ENCODE measurements at places on chromosomes 16 and 17.

DNA sequence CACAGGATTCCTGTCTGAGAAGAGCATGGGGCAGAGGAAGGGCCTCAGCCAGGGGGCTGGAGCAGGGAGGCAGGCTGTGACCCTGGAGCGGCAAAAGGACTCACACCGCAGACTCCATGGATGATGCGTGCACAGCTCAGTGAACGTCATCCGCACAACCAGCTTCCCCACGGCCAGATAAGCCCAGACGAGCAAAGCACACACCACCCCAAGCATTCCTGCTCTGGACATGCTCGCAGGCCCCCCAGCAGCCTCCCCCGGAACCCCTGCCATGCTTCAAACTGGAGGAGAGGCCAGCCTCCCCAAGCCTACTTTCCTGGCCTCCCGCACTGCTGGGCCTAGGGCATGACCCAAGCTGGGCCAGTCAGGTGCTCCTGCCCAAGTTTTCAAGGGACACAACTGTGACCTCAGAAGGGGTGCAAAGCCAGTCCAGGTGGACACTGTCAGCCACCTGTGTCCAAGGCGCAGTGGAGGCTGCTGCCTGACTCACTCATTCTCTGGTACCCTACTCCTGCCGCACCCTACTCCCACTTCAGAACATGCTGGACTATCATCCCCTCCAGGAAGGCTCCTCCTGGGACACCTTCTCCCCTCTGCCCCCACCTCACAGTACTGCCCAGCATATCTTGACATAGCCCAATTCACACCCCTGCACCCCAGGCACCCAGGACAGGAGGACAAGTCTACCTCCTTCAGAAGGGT is 4.8 kb downstream of the BCAR1 start:
- no peak for DNase-seq

DNA sequence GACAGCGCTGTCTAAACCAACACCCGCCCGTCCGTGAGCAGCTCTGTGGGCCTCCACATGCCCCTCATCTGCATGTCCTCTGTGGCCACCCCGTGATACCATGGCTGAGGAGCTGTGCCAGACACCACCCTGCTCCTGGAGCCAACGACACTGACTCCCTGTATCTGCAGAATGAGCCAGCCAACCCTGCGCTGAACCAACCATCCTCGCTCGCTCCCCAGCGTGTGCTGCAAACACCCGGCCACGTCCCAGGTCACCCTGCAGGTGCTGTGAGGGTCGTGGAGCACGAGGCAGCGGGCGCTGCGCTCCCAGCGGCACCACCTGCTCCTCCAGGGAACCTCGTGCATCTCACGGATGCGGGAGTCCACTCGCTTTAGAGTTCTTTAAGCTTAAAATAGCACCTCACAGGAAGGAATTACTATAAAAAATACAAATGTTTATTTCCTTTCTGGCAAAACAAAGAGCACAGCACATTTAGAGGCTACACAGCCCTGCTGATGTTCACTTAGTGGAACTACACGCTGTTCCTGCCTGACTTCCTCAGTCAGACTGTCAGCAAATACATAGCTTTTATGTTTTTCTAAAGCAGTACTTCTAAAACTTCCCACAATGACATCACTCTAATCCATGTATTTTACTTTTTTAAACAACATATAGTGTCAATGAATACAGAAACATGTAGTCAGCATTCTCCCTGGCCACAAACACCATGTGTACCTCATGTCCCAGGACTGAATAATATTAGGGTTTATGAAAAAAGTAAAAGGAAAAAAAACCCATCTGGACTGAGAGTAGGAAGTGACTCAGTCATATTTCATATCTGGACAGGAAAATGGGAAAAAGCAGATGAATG is 43.5 kb downstream of the MAP1LC3B start:
- DNase-seq: no peak

- no peak for DNase-seq
Observed at GRCh38 chr16:7946142-7946541, 613.5 kb downstream of the RBFOX1 start.

- DNase-seq: no peak
Observed at GRCh38 chr16:69311533-69312387, 610 bp downstream of the VPS4A start.

DNA sequence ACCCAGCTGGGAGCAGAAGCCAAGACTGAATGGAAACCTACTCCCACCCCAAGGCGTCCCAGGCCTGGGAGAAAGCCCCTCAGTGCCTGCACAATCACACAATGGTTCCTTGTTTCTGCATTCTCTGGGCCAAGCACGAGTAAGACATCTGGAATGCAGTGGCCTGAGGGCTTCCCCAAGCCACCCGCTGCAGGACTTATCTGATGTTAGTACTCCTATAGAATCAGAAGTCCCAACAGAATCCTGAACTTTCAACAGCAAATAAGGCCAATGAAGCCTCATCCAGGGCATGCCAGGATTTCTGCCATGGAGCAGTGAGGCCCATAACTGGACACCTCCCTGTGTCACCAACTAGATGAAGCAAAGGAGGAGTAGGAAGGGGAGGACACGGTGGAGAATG is 28.6 kb downstream of the MYO18A start:
- DNase-seq: no peak

DNA sequence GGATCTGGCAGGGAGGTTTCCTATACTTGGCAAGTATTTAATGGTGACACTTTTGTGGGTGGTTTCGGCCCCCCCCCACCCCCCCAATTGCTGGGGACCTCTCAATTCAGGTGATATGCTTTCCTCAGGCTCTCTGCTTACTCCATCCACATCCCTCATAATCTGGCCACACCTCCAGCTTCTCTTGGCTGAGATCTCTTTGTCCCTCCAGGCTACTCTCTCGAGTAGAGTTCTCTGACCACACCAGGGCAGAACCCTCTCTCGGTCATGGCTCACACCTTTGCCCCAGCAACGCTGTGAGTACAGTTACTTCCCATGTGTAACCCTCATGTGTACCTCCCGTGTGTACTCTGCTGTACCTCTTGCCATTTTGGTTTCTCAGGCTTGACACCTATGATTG is 34.1 kb upstream of the SRSF1 start:
- DNase-seq: no peak

GRCh38 chr17:34009912-34010311 is 245.2 kb upstream of the CCL2 start:
- no peak for DNase-seq

- no peak for DNase-seq
Observed at GRCh38 chr16:8283195-8283594, 307.1 kb downstream of the TMEM114 start.
